Heart left ventricle (tissue), 16 donors: ENCODE measurements at places on chromosomes 7 and 10.
A peak's percentile ranks its signal among the peaks of the same experiment; 100 is the strongest.

DNA sequence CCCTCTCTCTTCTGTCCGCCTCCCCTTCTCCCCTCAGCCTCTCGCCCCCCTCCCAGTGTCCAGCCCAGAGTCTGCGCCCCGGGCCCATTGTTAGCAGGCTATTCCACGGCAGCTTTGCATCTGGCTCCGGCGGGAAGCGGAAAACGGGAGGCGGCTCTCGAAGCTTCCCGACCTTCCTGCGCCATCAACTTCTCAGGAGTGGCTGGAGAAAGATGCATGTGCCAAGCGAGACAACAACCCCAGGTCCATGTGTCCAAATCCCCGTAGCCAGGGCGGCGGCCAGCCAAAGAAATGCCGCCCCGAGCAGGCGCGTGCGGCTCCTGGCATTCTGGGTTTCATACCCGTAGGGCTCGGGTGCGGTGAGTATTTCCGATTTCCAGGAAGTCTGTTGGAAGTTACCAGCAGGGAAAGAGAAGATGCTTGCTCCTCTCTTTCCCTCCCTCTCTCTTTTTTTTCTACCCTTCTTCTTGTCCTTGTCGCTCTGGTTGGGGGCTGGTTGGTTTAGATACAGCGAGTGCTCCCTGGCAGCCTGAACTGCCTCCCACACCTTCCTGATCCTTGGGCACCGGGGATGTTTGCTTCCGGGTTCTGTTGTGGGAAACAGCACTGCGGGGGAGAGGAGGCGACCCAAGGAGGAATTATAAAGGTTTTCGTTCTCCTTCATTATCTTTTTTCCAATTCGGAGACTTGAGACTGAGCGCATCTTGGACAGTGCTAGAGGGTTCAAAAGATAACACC lies 1.2 kb upstream of the HOXA2 start:
- H3K4me3 ChIP-seq: no peak overlapping the region
- DNase-seq: no peak
- H3K27me3 ChIP-seq: peaks cover 92% of the 10 kb centered on the region
- H3K36me3 ChIP-seq: no peaks in the 10 kb centered on the region

DNA sequence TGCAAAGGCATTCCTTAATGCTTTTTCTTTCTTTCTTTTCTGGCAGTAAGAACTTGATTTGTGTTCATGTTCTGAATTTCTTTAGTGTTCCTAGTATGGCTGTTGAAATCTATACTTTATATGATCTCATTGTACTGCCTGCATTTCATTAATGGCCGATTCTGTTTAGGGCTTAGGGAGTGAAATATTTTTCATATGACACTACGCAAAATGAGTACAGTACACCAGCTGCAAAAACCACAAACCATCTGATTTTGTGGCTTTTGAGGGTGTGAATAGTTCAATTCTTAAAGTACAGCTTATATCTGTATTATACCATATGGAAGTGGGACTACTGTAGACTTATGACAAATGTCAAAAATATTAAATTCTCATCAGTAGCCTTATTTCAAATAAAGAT lies 69.1 kb upstream of the FOXP2 start:
- no peak overlapping the region for H3K27ac ChIP-seq
- H3K27me3 ChIP-seq: no peaks in the 10 kb centered on the region
- H3K4me1 ChIP-seq: no peaks in the 10 kb centered on the region
- DNase-seq: no peak

- peak overlapping the region; percentile 34 for H3K4me3 ChIP-seq
- H3K27me3 ChIP-seq: no peaks in the 10 kb centered on the region
- H3K4me1 ChIP-seq: peaks cover 37% of the 10 kb centered on the region
- H3K36me3 ChIP-seq: no peaks in the 10 kb centered on the region
- H3K27ac ChIP-seq: peak overlapping the region; percentile 86
- no peak for DNase-seq
Observed at GRCh38 chr10:89283025-89283935, 18.6 kb upstream of the IFIT2 start.

GRCh38 chr7:38186593-38187314 lies 8.7 kb downstream of the STARD3NL start:
- H3K4me1 ChIP-seq: no peaks in the 10 kb centered on the region
- no peaks in the 10 kb centered on the region for H3K27me3 ChIP-seq
- no peaks in the 10 kb centered on the region for H3K36me3 ChIP-seq
- H3K27ac ChIP-seq: no peak overlapping the region

- no peaks in the 10 kb centered on the region for H3K4me1 ChIP-seq
- H3K27me3 ChIP-seq: no peaks in the 10 kb centered on the region
- DNase-seq: no peak
- H3K27ac ChIP-seq: no peak overlapping the region
- no peaks in the 10 kb centered on the region for H3K36me3 ChIP-seq
Observed at GRCh38 chr7:103859709-103860108, 129.7 kb downstream of the RELN start.
